ENCODE measurements at places on chromosomes 5 and 9. TPM values are rescaled to one million over a fixed set of nuclear protein-coding genes. Genes with fewer than 3 reads are reported as not detected.

CDH12 gene
- not detected for total RNA-seq

DNA sequence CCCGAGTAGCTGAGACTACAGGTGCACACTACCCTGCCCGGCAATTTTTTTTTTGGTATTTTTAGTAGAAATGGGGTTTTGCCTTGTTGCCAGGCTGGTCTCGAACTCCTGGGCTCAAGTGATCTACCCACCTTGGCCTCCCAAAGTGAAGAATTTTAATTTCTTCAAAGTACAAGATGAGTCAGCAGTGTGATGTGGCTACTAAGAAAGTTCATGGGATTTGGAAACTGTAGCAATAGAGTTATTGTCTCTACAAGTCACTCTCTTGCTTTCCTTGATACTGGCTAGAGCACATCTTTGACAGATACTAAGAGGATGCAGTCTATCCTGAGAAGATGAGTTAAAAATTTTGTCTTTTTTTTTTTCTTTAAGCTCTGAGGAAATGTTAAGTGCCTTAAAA, 1.6 kb downstream of the CREB3 start:
- H3K27me3 ChIP-seq, result no peaks in the 10 kb centered on the region
- H3K36me3 ChIP-seq, result peaks cover 10% of the 10 kb centered on the region
- H3K27ac ChIP-seq, result peak overlapping the region; percentile 18
- H3K4me1 ChIP-seq, result peaks cover 29% of the 10 kb centered on the region
- DNase-seq, result no peak

DNA sequence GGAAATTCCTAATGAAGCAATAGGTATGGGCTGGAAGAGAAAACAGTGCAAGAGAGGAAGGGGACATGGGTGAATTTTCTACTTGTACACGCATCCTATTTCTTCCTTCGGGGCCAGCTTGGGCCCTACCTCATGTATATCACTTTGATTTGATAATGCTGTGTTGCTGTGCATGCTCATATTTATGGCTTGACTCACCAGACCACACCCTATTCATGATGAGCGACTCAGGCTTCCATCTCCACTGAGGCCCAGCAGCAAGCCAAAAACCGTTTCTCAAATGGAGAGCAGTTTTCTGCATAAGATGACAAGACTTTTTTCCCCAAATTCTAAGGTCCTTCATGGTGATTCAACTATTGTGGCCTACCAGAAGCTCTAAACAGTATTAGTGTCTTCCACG, 2039.1 kb upstream of the CDH9 start:
- H3K4me3 ChIP-seq, result no peak overlapping the region
- no peak overlapping the region for H3K27ac ChIP-seq
- no peaks in the 10 kb centered on the region for H3K27me3 ChIP-seq

DNA sequence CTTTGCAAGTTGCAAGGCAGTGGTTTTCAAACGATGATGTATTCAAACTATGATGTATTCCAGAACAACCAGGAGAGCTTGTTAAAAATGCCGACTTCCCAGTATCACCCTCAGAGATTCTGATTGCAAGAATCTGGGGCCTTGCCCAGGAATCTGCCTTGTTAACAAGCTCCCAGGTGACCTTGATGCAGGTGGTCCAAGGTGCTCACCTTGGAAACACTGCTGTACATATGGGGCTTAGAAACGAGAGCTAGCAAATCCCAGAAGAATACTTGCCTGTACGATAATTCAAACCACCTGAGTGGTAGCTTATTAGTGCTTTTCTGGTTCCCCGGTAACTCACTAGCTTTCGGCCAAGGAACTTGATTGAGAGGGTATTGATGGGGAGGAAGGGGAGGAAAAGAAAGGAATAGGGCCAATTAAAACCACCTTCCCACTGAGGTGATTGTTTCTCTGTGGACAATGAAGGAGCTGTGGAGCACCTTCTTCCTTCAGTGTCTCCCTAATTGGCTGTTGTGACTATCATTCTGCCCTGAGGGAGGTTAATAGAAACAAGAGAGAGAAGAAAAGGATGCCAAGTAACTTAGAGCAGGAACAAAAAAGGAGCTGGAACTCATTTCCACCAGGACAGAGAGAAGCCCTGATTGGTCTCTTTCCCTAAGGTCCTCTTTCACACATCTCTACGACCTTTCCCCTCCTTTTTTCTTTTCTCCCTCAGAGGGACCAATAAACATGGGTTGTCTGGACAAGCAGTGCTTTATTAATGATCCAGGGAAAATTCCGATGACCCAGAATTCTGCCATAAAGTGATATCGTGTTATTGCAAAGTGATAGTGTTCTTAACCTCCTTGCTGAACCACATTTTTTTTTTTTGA, 218.8 kb downstream of the TMEM167A start:
- H3K36me3 ChIP-seq, result no peaks in the 10 kb centered on the region
- no peak for DNase-seq
- H3K27me3 ChIP-seq, result no peaks in the 10 kb centered on the region
- no peak overlapping the region for H3K4me3 ChIP-seq

DNA sequence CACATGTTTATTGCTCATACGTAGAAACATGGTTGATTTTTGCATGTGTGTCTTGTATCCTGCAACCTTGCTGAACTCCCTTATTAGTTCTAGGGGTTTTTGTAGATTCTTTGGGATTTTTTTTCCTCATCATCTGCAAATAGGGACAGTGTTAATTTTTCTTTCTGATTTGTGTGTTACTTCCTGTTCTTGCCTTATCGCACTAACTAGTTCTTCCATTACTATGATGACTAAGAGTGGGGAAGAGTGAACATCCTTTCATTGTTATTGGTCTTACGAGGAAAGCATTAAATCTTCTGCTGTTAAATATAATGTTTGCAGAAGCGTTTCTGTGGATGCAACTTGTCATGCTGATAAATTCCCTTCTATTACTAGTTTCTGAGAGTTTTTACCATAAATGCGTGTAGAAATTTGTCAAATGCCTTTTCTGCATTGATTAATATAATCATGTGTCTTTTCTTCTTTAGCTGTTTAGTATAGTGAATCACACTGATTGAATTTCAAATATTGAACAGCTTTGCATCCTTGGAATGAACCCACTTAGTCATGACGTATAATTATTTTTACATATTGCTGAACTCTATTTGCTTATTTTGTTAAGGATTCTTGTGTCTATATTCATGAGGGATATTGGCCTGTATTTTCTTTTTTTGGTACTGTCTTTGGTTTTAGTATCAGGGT, 32.1 kb upstream of the RNF130 start:
- H3K4me1 ChIP-seq, result no peaks in the 10 kb centered on the region
- peaks cover 10% of the 10 kb centered on the region for H3K27me3 ChIP-seq
- DNase-seq, result no peak
- H3K4me3 ChIP-seq, result no peak overlapping the region
- peaks cover 15% of the 10 kb centered on the region for H3K36me3 ChIP-seq

DNA sequence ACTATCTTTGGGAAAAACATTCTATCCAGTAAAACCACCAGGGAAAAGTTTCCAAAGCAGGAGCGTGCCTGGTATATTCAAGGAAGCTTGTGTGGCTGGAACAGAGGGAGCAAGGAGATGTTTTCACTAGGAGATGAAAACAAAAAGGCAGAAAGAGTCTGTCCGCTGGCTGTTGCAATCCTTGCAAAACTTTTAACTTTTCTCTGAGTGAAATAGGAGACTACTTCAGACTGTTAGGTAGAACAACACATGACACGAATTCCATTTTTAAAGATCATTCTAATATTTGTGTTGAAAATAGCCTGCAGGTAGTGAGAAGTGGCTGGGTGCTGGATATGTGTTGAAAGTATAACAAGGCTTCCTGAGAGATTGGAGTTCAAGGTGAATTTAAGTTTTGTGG, 69.5 kb downstream of the PRR16 start:
- H3K4me3 ChIP-seq, result no peak overlapping the region
- DNase-seq, result no peak
- peak overlapping the region; percentile 80 for H3K27ac ChIP-seq
- no peaks in the 10 kb centered on the region for H3K36me3 ChIP-seq
- H3K4me1 ChIP-seq, result no peaks in the 10 kb centered on the region
- H3K27me3 ChIP-seq, result no peaks in the 10 kb centered on the region
